ENCODE measurements at places on chromosomes 5 and 9. TPM values are rescaled to one million over a fixed set of nuclear protein-coding genes. Genes with fewer than 3 reads are reported as not detected.

Gene PRR16
- total RNA-seq, result 1.5 TPM

Gene PRSS3
- not detected for total RNA-seq

- DNase-seq, result no peak
Observed at GRCh38 chr9:14435871-14436270, 121.9 kb upstream of the NFIB start.

GRCh38 chr9:120299785-120300184 lies 280.2 kb downstream of the CDK5RAP2 start:
- peak; percentile 27 for DNase-seq

DNA sequence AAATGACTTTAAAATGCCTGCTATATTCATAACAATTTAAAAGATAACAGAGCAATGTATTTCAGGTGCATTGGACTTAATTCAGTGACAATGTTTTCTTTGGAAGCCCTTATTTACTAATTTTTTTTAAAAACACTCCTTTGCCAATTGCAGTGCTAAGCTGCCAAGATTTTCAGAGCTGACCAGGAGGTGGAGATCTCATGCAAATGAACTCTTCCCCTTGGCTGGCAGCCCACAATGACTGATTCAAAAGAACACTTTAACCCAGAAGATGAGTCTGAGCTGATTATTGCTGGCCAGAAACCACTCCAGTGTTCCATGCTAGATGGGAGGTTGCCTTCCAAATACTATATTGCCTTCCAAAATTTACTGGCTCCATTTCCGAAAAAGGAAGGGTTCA lies 128.3 kb upstream of the CCNH start:
- peak; percentile 80 for DNase-seq

DNA sequence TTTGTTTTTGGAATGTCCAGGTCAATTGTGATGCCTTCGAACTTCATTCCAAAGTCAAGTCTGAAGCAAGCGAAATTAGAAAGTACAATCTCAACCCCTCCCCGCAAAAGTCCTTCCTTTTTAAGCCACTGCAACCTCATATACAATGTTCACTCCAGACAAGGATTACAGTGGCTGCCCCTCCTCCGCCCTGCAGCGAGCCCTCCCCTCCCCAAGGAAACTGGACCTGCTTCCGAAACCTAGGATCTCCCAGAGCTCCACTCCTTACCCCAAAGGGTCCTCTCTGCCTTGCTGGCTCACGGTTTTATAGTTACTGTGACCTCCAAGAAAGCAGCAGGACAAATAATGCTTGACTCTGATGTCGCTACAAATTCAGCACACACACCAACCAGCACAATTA lies 10.4 kb downstream of the LRRC14B start:
- no peak for DNase-seq

Data from SK-MEL-5 (cell line).